NCI-H510A (cell line): ENCODE measurements at places on chromosomes 5 and 9.
A peak's percentile ranks its signal among the peaks of the same experiment; 100 is the strongest.

- no peak for DNase-seq
These were observed 88.9 kb downstream of the PCDH1 start for GRCh38 chr5:141789330-141789729.

- no peak for DNase-seq
These were observed 237.4 kb upstream of the DMAC1 start for GRCh38 chr9:8036914-8037524.

DNA sequence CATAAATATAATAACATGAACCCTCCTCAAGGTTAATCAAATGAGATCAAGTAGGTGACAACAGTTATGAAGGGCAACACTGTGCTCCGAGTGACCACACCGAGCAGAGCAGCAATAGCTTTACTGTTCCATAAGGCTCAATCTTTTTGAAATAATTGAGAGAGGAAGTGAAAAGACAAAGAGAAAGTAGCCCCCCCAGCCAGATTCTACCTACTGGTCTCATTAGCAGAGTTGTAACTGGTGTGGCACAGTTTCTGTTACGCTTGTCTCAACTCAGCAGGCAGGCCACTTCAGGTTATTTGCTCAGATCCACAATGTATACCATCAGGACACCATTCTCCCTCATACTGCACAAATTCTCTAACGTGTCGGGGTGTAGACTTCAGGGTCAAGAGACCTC lies 14.0 kb downstream of the PRUNE2 start:
- peak; percentile 48 for DNase-seq

- DNase-seq = no peak
These were observed 18.3 kb upstream of the IFNK start for GRCh38 chr9:27505744-27506161.

DNA sequence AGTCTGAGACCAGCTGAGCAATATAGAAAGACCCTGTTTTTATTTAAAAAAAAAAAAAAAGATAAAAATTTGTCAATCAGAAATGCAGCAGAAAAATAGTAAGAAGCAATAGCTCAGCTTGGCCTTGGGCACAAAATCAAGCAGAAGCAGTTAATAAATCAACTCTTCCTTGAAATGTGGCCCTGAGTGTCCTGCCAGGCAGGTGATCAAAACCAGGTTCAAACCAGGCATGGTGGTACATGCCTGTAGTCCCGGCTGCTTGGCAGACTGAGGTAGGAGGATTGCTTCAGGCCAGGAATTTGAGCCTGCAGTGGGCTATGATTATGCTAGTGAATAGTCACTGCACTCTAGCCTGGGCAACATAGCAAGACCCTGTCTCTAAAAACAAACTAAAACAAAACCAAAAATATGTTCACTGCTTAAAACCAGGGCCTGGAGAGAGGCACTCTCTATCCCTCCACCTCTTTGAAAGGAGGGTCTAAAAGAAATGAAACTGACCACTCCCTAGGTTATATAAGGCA lies 27.9 kb upstream of the KLF9 start:
- DNase-seq = no peak

DNA sequence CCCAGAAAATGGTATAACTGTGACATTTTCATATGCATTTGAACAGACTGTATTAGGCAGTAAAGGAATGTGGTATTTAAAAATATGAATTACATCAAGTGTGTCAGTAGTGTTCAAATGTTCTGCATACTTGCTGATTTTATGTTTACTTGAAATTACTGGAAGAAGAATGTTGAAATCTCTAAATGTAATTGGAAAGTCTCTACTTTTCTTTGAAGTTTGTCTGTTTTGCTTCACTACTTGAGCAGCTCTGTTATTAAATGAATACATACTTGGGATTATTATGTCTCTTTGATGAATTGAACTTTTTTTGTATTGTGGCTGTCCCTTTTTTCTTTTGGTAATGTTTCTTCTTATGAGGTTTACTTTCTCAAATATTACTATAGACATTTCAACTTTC lies 205.6 kb downstream of the TAF11L14 start:
- no peak for DNase-seq

GRCh38 chr5:155750101-155750500 lies 576.9 kb upstream of the SGCD start:
- no peak for DNase-seq

GRCh38 chr9:114388764-114389375 lies 1.1 kb upstream of the AKNA start:
- DNase-seq = no peak

GRCh38 chr9:14346811-14347405 lies 33.0 kb upstream of the NFIB start:
- no peak for DNase-seq

GRCh38 chr5:124456249-124456648 lies 290.2 kb downstream of the ZNF608 start:
- no peak for DNase-seq

- DNase-seq = no peak
These were observed 17.4 kb downstream of the MGAT1 start for GRCh38 chr5:180785121-180785781.

DNA sequence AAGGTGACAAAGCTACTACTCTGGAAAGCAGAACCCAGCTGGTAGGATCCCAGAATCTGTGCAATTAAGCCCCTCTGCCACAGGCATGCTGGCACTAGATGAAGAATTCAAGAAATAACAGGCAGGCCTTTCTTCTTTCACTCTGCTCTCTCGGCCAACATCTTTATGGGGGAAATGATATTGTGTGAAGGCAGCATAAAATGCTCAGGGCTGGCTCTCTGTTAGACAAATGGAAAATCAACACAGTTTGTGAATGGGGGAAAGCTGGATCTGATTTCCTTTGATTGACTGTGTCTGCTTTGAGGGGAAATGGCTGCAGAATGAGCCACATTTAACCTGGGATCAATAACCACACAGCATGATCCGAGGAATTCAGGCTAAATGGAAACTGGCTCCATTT lies 29.1 kb upstream of the AKNA start:
- DNase-seq = no peak

DNA sequence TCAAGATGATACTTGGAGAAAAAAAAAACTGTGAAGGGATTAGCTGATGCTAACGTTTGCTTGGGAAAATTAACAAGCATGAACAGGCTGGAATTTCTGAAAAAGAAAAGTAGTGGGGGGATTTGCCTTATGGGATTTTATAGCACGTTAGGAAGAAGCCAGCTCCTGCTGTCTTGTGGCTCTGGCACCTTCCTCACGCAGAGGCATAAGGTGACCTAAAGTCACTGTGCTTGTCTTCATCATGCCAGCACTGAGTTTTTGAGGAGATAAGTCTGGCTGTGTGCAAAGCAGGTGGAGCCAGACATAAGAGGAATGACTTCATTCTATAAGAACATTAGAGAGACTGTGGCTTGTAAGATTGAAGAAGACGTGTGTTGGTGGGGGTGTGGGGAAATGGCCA lies 94.4 kb upstream of the MAP1B start:
- DNase-seq = no peak

DNA sequence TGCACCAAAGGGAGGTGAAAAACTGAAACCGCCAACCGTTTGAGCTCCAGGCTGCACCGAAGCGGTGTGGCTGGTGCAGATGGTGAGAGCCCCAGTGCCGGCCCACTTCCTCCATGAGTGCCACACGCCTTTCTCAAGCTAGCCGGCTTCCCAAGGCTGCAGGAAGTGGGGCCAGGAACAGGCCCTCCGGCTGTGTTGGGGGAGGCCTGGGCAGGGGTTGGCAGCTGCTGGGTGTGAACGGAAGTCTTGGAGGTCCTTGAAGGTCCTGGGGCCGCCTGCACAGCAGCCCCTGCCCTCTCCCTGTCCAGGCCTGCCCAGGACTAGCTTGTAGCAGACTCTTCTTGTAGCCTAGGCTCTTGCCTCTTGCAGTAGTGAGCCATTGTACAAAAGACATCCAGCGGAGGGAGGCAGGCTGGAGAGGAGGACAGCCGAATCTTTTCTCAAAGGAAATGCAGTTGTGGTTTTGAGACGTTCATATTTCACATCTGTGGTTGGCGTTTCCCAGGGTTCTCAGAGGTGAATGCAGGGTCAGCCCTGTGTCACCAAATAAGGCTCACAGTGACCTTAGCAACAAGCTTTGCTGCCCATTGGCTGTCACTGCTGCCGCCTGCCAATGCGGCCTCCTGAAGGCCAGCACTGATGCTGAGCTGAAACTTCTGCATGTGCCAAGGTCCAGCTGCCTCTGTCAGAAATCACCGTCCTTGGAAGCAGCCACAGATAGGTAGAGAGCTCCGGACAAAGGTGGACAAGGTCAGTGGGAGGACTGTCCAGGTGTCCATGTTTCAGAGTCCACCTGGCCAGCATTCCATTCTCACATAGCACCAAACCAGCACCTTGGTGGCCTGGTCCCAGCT lies 23.9 kb downstream of the IRF1 start:
- DNase-seq = no peak

GRCh38 chr9:127168756-127169574 lies 46.5 kb upstream of the ANGPTL2 start:
- no peak for DNase-seq

DNA sequence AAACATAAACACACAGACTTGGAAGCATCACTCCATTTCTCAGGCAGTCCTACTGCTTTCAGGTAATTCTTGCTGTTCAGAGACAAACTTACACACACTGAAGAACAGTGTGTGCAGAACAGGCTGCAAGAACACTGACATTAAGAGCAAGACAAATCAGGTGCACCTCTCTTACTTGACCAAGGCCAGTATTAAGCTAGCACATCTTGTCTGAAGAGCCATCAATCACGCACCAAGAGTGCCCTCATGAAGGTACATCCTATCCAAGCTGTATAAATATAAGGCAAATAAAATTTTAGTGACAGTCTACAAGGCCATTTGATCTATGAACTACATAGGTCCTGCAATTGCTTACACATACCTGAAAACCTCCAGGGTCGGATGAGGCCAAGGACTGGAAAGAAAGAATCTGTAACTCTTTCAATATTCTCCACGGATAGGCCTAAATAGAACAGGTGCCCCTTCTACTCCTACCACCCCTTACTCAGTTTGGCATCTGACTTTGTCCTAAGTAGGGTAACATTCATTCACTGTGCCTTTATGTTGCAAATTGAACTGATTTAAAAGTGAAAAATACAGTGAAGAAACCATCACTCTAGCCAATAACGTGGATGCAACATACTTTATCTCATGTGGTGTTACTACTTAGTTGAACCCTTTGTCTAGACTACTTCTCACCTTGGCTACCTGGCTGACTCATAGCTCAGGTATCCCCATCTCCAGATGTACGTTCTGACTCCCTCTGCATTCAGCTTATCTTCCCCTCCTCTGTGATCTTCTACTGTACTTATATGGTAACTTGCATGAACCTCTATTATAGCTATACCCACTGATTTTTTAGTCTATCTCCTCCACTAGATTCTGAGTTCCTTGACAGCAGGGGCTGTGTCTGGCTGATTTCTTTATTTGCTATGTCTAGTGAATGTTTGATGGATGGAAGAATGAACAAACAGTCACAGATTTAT lies 256.3 kb downstream of the KIAA0825 start:
- DNase-seq = no peak

DNA sequence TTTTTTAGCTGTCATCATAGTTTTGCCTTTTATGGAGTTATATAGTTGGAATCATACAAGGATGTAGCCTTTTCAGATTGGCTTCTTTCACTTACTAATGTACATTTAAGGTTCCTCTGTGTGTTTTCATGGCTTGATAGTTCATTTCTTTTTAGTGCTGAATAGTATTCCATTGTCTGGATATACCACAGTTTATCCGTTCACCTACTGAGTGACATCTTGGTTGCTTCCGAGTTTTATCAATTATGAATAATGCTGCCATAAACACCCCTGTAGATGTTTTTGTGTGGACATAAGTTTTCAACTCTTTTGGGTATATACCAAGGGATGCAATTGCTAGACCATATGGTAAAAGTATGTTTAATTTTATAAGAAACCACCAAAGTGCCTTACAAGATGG lies 136.3 kb downstream of the NR3C1 start:
- DNase-seq = no peak

- no peak for DNase-seq
These were observed 24.1 kb upstream of the GNPDA1 start for GRCh38 chr5:142036918-142037317.

- DNase-seq = no peak
These were observed 824.3 kb downstream of the SEMA5A start for GRCh38 chr5:8721536-8721935.

- no peak for DNase-seq
These were observed 607 bp downstream of the UHRF2 start for GRCh38 chr9:6413365-6414246.

GRCh38 chr5:109750463-109750862 lies 60.7 kb downstream of the MAN2A1 start:
- DNase-seq = no peak

DNA sequence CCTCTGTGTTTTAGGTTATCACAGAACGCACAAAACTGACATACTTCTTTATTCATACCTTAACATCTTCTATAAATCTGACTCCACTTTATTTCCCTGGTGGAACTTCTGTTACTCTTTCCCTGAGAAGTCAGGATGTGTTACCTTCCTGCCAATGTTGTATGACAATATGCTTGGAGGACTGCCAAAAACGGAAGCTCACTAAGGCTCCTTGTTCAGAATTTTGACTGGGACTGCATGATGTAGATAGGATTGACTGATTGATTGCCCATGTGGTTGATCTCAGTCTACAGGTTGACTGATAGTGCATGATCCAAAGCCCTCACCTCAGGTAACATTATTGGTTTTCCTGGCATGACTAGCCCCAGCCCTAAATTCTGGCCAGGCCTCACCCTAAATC lies 319.4 kb downstream of the TLR4 start:
- DNase-seq = no peak

DNA sequence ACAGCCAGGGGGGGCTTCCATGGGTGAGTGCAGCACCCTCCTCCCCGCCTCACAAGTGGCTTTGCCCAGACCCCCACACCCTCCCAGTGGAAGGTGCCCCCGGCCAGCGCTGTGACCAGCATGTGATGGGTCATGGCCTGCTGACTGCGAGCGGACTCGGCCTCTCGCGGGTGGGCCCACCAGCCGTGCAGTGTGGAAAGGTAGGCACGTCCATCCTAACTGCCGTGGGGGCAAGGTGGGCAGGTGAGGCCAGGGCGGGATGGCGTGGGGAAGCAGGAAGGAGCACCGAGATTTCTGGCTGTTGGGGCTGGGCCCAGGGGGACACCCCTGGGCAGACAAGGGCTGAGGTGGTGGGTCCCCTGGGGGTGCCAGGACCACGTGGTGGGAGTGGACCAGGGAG lies 12.1 kb downstream of the SOHLH1 start:
- no peak for DNase-seq

- no peak for DNase-seq
These were observed 910 bp upstream of the GARNL3 start for GRCh38 chr9:127263664-127264063.

DNA sequence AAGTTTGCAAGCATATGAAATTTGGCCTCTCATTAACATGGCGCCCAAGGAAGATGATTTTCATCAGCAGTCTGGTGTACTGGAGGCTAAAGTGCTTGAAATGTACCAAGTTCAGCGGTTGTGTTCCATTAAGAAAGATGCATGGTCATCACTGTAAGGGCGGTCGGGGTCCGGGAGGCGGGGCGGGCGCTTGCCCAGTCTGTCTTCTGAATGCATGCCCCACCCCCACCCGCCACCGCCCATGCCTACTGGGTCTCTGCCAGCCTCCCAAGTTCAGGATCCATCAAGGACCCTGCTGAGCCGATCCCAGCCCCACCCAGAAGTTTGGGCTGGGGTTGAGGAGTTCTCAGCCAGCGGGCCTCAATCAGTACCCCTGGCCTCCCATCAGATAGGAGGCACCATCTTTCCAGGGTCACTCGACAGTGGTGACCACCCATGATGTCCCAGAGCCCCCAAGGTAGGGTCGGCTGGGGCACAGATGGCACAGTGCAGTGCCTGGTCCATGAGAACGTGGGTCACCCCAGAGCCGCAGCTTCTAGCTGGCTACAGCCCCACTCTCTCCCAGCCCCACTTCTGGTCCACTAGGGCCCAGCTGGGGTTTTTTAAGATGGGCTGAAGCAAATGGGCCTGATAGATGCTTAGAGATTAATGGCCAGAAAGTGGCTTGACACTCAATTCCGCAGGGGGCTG lies 24.4 kb upstream of the PRDM12 start:
- DNase-seq = no peak
